ENCODE measurements at places on chromosomes 2 and 18.
A peak's percentile ranks its signal among the peaks of the same experiment; 100 is the strongest.

DNA sequence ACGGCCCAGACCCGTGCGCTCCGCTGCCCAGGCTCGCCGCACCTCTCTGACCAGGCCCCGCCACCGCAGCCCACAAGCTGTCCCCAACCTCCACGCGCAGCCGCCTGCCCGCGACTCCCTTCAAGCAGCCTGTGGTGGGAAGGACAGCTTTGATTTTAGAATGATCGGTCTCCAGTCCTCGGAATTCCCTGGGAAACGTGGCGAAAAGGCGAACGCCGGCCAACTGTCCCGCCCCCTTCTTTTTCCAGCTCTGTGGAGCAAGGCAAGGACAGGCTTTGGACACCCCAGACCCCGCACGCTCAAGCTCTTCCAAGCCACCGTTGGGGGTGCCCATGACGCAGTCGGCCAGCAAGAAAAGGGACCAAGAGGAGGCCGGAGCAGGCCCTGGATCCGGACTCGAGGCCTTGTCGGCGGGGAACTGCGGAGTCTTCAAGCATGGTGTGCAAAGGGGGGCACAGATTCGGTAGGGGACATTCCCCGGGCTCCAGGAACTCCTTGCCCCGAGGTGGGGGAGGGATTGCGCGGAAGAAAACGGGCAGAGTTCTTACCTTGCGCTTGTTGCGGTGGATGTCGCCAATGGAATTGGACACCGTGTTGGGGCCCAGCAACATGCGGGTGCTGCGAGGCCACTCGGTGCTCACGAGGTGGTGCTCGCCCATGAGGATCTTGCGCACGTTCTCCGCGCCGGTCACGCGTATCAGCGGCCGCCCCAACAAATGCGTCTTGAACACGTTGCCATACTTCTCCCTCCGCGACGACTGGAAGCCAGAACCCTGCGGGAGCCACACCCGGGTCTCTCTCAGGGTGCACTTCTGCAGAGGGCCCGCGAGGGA, 4.0 kb downstream of the CYP26B1 start:
- DNase-seq: no peak

GRCh38 chr2:223051693-223052289, at the start of gene KCNE4:
Gene KCNE4 (plus strand): TSS chr2:223052190. CDS start chr2:223052831, 641 bp downstream.
- DNase-seq: no peak

- no peak for DNase-seq
Measured at GRCh38 chr2:46942891-46943626, 27.5 kb upstream of the MCFD2 start.

DNA sequence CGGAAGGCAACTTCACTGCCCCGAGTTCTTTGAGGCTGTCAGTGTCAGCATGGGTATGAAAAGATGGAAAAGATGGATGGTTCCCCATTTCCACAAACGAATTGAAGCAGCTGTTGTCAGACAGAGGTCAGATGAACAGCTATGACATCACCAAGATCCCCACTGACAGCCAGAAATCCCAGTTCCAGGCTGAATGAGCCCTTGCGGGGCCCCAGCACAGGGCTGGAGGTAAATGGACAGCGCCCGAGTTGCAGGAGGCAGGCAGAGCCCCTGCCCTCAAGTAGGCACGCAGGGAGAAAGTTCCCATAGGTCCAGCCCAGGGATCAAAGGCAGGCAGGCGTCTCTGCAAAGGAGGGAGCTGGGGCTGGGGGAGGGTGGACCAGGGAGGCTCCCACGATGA, 169.5 kb upstream of the AGAP1 start:
- DNase-seq: no peak

- no peak for DNase-seq
Measured at GRCh38 chr2:30325600-30326328, 94.4 kb downstream of the LBH start.

DNA sequence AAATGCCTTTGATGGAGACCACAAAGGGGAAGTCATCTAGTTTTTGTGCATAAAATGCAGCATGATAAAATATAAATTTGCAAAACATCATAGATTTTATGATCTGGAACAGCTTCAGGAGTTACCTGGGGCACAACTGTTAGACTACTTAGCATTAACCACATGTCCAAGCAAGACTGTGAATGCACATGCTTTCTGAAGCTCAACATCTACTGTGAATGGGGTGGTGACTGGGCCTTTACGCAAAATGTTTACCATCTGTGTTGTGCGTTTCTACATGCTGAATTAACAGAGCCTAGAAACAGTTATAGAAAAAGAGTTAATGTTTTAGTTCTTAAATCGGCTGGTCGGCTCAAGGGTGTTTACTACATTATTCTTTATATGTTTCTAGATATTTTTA, 45.5 kb downstream of the KCTD1 start:
- DNase-seq: no peak

DNA sequence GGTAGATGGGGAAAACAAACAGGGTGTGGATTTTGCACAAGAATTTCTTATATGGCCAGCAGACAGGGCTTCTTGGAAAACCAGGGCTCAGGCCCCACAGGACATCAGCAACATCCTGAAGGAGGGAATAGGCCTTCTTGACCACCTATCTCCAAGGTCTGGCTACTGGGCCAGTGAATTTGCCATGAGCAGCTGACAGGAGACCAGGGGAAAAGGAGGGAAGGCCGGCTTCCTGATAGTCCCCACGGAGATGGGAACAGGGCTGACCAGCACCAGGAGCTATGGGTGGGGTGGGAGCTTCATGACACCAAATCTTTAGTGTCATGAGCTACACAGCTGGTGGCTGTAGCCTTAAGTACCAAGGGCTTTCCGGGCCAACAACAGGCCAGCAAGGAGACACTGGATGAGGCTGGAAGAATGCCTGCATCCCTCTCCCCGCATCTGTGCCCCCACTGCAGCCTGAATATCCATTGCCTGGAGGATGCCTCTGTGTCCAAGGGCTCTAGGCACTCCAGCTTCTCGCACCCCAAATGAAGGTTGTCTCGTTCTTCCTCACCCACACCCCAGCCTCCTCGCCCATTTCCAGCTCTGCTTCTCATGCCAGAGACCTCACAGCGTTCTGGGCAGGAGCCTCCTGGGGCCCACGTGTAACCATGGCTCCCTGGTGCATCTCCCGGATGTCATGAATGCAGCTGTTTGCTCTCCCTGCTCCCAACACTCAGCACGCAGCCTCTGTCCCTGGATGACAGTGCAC, 74.8 kb downstream of the EMX1 start:
- DNase-seq: no peak

GRCh38 chr2:221715523-221716247, 143.6 kb upstream of the EPHA4 start:
- no peak for DNase-seq

DNA sequence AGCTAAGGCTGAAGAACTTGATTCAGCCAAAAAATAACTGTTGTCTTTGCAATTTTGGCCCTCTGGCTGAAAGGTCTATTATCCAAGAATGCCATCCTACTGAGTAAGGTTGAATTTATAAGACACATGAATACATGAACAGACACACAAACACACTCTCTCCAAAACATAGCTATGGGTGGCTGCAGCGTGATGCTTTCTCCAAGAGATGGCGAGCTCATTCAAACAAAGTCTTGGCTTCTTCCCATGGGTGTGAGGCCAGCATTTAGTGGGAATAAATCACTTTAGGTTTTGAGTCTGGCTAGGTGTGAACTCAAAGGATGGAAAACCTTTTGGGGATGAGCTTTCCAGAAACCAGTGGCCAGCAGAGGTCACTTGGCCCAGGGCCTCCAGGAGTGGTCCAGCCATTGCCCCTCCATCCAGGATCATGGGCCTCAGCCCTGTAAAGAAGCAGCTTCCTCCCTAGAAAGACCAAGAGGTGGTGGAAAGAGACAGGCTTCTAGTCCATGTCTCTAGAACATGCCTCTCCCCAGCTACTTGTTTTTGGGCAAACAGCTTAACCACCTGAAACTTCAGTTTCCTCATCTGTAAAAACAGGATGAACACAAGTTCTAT, 11.0 kb upstream of the OSR1 start:
- no peak for DNase-seq

GRCh38 chr2:45884126-45884525, 232.7 kb downstream of the PRKCE start:
- no peak for DNase-seq

DNA sequence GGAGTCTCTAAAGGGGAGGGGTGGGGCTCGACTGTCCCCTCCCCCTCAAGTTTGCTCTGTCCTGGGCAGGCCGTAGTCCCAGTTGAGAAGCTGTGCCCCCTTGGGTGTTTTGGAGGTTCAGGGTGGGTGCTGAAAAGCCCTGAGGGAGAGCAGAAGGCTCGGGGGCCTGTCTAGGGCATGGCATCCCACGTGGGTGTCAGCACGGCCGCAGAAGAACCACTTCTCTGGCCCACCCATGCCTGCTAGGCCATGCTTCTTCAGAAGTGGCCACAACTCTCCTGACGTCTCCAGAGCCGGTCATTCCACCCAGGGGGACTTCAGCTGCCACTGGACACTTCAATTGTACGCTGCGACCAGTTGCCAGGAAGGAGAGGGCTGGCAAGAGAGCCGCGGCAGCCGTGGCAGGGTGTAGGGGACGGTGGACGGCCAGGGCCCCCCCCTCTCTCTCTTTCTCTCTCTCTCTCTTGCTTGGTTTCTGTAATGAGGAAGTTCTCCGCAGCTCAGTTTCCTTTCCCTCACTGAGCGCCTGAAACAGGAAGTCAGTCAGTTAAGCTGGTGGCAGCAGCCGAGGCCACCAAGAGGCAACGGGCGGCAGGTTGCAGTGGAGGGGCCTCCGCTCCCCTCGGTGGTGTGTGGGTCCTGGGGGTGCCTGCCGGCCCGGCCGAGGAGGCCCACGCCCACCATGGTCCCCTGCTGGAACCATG, at the start of gene INPP5D:
TSS of gene INPP5D (plus strand) at position 546 of the 704 bp plus-strand sequence. CDS start at position 683, 137 bp downstream.
- peak; percentile 92 for DNase-seq

DNA sequence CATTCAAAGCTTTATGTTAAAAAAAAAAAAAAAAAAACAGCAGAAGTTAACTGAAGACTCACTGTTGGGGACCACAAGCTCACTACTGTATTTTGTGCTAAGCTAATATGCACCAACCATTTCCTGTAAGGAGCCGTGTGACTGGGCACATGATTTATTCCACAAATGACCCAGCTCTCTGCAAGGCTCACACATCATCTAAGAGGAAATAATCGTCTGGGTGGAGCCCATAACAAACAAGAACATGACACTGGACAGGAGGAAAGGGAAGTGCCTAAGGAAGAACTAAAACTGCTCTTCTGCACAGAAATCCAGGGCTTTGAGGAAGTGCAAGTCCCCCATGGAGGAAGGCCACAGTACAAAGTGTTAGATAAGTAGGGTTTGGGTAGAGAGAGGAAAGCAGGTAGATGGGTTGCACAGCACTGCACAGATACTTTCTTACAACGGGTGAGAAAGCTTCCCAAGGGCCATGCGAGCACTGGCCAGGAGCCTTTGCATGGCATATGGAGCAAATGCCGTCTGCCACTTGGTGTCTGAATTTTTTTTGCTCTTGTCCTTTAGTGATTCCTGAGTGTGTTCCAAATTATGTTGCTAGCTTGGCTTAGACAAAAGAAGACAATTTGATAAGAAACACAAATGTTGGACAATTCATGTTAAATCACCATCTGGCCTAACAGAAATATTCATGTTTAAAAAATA, 24.4 kb downstream of the NFE2L2 start:
- DNase-seq: peak; percentile 44

DNA sequence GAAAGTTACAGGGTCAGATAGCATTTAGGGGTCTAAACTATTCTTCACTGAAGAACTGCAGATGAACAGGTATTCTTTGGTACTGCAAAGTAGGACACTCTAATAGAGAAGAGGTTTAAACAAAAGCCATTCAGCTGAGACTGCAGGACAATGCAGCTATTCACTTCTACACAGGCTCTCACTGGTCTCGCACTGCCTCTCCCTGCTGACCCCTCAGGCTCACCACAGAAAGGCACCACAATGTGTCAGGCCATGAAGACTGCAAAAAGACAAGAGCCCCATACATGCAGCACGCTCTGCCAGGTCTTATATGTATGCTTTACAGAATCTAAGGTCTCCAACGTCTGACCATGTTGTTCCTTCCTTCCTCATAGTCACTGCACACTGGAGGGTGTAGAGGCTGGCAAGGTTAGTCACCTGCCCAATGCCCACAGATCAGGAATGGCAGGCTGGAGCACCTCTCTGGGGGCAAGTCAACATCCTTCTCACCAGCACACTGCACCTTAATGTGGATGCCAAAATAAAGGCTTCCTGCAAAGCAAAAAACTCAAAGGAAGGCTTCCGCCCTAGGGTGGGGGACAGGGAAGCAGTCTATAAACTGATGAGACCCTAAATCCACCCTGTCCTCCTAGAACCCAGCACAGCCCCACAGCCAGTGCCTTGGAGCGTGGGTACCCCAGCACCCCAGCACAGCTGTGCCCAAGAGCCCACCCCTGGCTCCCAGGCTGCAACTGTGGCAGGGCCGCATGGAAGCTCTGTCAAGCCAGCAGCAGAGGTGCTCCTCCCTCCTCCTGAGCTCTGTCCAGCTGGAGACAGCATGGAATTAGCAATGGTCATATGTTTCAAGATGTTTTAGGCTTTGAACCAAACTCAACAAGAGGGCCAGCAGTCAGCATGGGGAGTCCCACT, 10.7 kb upstream of the RNU4ATAC start:
- no peak for DNase-seq

- DNase-seq: no peak
Measured at GRCh38 chr2:112665113-112665780, 19.5 kb downstream of the SLC20A1 start.

DNA sequence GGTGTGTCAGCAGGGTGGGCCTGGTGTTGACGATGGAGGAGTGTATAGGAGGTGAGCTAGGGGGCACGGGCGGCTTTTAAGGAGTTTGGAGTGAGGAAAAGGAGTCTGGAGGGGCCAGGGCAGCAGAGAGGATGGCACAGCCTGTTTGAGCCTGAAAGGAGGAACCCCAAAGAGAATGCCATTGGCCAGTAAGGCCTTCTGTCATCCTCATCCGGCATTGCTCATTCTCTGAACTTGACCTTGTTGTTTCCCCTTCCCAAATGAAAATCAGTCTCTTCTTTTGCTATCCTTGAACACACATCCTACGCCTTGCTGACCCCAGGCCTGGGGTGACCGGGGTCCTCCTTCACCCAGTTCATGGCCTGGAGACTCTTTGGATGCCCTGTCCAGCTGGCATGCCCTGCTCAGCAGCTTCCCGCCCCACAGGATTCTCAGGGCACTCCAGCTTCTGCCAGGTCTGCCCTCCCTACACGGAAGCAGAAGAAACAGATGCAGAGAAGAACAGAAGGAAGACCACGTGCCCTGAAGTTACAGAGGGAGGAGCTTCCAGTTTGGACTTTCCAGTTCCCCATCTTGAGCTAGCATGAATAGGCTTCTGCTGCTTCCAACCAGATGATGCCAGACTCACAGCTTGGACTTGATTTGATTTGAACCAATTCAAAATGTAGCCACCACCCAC, 20.5 kb upstream of the KIF3C start:
- no peak for DNase-seq

GRCh38 chr2:152466980-152467676, 132.2 kb downstream of the FMNL2 start:
- no peak for DNase-seq

DNA sequence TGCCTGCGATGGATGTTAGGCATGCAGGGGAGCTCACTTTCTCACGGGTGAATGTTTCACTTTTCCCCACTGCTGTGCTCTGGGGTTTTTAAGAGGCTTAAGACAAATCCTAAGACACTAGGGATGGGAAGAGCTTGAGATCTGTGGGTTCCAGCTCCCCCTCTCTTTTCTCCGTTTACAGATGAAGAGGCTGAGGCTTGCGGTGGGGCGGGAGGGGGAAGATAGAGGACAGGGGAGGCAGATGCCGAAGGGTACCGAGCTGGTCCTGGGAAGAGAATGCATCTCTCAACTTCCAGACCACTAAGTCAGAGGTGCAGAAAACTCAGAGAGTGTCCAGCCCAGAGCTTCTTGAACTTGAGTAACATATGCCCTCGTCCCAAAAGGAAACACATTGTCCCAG, 8.2 kb upstream of the ATOH8 start:
- no peak for DNase-seq

Data from KG1 (cell line).